ENCODE measurements at places on chromosomes 7 and 10. TPM values are rescaled to one million over a fixed set of nuclear protein-coding genes. Genes with fewer than 3 reads are reported as not detected.

The TUBAL3 gene
- total RNA-seq = not detected

The MAP3K8 gene
- 20.2 TPM for total RNA-seq

The UPF2 gene
- total RNA-seq = 42.8 TPM

The ANKRD61 gene
- not detected for total RNA-seq

The BMI1 gene
- total RNA-seq = 48.7 TPM

The GIMAP5 gene
- 73.1 TPM for total RNA-seq

The ZNF775 gene
- total RNA-seq = 5.0 TPM

The SPDYE18 gene
- 0.36 TPM for total RNA-seq

The ZNF679 gene
- not detected for total RNA-seq

The CDC14C gene
- not detected for total RNA-seq

The HOXA7 gene
- not detected for total RNA-seq

The GARS1 gene
- 263 TPM for total RNA-seq

The ANKRD30A gene
- total RNA-seq = not detected

The ZP3 gene
- 19.2 TPM for total RNA-seq

The ASZ1 gene
- total RNA-seq = not detected

The RARRES2 gene
- not detected for total RNA-seq

The SPOCK2 gene
- 209 TPM for total RNA-seq

The KCNIP2 gene
- 4.2 TPM for total RNA-seq

The CH25H gene
- not detected for total RNA-seq

The TSPAN33 gene
- 4.2 TPM for total RNA-seq

The PRKCQ gene
- total RNA-seq = 48.4 TPM

The HKDC1 gene
- total RNA-seq = 0.41 TPM

The HOGA1 gene
- not detected for total RNA-seq

The MMD2 gene
- total RNA-seq = not detected

The TMEM60 gene
- total RNA-seq = 9.5 TPM

The NPC1L1 gene
- total RNA-seq = 0.14 TPM

The SEMA3A gene
- 2.3 TPM for total RNA-seq

The SH3PXD2A gene
- total RNA-seq = 13.7 TPM

All from activated naive CD4-positive, alpha-beta T cell treated with anti-CD3 and anti-CD28 coated beads, Interleukin-2, amount 50 U/mL, for 72 hours (primary cell).